AG08396 (cell line): ENCODE measurements at places on chromosomes 3 and 15.
A peak's percentile ranks its signal among the peaks of the same experiment; 100 is the strongest.

DNA sequence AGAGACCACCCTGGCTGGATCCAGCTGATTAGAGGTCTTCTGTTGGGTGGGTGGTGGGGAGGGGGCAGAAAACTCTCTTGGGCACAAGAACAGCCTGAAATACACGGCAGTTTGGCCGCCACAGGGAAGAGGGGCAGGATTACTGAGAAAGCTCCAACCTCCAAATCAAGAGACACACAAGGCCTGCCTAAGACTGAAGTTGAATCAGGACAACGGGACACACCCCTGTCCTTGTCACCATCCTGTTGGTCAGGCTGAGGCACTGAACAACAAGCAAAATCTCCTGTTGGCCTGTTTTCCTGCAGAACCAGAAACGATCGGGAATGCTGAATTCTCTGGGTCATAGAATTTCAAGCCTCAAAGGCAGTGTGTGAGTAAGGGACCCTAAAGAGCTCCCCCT lies 247.8 kb downstream of the FAM43A start:
- no peak for DNase-seq

DNA sequence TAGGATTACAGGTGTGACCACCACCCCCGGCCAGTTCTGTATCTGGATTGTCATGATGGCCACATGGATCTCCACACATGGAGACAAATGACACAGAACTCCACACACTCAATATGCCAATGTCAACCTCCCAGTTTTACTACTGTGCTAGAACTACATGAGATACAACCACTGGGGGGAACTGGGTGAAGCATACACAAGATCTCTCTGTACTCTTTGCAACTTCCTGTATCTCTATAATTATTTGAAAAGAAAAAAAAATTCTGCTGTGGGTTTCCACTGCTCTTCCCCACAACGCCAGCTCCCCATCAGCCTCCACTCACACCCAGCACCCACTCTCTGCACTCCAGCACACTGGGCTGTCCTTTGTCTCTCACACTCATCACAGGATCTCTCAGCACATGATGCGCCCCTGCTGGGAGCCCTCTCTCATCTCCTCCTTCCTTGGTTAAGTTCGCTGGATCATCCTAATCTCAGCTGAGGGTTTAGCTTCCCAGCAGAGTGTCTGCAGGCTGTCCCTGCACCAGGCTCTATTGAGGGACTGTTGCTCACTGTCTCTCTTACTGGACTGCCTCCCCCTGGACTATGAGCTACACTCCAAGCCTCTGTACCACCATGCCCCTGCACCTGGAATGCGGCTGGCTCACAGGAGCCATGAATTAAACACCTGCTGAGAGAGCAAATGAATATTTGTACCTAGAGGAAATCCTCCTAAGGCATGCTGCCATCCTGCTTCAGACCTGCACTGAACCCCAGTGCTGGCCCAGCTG lies 10.7 kb upstream of the RAB43 start:
- no peak for DNase-seq

DNA sequence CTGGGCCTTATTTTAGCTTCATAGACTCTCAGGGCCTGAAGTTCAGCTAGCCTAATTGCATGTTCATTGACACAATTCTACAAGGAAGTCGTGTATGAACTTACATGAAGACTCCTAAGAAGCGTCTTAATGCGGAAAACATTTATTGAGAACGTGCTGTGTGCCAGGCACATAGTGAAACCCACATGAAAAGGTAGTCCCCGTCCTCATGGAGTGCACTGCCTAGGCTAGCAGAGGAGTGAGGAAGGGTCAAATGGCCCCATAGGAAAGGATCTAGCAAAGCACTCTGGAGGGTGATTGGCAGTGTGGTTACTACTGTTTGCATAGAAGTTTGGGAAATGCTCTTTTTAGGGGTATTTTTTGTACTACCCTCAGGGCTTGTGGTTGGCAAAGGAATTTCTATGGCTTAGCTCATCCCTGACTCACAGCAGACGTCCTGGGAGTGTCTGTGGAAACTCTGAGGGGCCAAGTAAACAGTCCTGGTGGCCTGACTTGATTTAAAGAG lies 854 bp upstream of the NPTN start:
- peak; percentile 85 for DNase-seq

DNA sequence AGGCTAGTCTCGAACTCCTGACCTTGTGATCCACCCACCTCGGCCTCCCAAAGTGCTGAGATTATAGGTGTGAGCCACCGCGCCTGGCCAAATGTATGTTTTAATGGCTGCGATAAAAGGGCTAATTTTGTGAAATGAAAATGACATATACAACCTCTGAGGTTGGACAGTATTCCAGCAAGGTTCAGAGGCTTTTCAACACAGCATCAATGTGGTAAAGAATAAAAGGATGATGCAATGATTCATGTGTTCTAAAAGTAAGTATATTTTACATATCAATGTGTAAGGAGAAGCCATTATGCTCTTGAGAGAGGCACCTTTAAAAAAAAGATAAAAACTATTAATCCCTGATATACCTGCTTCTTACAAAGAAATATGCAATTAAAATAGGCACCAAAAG lies 6.7 kb downstream of the SLTM start:
- DNase-seq, result no peak

- DNase-seq, result no peak
Observed at GRCh38 chr3:147934451-147935180, 525.5 kb downstream of the ZIC1 start.

DNA sequence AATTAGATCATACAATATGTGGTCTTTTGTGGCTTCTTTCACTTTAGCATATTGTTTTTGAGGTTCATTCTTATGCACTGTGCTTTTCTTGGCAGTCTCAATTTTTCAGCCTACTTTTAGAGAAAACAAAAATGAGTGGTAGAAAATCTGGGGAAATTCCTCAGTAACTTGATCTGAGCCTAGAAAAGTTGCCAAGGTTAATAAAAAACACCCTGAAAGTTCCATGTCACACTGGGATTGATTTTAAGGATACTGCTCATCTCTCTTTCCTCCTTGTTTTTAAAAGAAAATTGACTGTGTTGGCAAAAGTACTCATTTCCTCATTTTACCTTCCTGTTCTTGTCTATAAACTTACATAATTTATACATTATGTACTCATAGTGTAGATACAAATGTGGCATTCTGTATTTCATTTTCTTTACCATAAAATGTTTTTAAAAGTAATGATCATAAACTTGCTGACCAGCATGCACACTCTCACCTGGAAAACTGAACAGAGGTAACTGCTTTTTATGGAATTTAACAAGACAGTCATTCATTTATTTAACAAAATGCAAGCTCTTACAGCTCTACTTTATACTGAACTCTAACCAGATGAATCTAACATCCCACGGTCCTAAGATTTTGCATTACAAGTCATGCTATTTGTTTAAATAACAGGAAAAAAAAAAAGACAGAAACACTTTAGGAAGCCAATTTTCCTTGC lies 28.6 kb upstream of the SH3BP5 start:
- no peak for DNase-seq

DNA sequence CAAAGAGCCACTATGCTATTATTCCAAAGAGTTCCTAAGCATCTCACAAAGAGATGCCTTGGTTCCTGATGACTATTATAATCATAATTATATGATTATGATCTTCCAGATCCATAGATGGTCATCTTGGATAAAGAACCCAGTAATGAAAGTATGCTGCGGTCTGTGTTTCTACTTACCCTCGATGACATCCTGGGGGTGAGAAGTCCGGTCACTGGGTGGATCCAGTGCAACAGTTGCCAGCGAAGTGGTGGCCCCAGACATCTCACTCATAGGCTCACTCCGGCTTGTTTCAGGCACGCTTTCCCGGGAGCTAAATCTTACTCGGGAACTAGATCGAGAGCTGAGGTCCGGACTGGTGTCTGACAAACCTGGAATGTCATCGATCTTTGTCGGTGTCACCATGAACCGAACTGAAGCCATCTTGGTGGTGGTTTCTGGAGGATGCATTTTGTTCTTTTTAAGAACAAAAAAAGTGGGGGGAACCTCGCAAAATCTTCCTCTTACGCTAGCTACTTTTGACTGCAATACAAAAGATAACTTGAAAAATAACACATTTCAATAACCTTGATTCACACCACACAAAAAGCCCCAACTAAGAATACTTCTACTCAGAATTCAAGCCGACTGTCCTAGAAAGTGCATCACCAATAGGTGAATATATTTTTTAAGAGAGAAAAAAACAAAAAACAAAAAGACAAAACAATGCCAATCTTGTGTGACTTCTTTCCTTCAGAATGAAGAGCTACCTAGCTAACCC lies 1.2 kb downstream of the SLC12A6 start:
- no peak for DNase-seq

DNA sequence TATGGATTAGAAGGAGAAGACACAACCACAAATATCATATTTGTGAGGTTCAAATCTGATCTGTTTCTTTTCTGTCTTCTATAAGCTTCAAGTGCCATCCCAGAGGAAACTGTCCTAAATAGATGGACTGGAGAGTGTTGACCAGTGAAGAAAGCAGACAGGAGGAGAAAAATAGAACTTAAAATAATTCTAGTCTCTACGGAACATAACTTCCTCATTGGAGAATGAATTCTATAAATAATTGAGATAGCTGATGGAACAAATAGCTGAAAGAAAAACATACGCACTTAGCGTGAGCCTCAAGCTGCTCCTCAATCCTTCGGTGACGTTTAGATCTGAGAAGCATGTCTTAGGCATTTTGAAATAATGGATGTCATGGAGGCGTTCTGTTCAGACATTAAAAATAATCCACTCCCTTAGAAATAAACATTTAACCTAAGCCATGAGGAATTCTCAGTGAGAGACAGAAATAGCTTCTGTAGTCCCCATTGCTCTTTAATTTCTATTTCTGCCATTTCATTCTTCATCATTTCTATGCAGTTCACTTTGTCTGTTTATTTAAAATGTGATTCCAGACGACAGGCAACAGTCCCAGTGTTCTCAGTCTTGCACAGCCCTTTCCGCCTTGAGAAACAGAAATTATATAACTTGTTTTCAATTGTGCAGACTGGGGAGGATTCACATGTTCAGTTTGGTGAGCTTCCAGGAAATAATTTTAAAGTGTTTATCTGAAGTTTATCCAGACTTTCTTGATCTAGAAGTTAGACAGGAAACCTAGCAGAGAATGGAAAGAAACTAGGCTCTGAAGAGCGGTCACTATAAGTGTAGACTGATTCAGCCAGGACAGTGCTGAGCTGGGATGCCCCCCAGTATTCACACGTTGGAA lies 97.3 kb downstream of the NR1D2 start:
- no peak for DNase-seq
